ENCODE measurements at places on chromosomes 7 and 10.

DNA sequence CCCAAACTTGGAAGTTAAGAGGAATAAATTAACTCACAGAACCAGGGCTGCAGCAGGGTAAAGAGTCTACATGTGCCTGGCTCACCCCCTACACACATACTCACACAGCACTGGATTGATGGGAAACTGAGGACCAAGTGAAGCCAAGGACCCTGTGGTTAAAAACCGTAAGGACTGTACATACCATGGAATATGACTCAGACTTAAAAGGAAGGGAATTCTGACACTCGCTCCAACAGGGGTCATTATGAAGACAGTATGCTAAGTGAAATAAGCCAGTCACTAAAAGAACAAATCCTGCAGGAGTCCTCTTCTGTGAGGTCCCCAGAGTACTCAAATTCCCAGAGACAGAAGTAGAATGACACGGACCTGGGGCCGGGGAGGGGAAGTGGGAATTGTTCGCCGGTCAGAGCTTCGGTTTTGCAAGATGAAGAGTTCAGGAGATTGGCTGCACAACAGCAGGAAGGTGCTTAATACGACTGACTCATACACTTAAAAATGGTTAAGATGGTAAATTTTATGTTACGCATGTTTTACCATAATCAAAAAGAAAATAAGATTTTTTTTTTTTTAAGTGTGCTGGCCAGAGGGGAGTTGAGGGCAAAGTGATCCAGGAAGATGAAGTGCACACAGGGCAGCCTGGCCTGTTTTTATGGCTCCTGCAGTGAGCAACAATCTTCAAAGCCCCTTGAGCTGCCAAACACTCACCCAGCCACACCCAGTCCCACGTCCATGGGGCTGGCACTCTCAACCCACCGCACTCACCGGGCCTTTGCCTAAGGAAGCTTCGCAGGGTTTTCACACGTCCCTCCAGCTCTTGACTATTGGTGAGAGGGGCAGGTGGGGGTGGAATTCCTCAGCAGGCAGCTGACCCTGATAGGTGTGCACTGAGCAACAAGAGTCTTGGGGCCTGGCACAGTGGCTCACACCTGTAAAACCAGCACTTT, 26.4 kb downstream of the DRGX start:
- DNase-seq, result peak; percentile 81

DNA sequence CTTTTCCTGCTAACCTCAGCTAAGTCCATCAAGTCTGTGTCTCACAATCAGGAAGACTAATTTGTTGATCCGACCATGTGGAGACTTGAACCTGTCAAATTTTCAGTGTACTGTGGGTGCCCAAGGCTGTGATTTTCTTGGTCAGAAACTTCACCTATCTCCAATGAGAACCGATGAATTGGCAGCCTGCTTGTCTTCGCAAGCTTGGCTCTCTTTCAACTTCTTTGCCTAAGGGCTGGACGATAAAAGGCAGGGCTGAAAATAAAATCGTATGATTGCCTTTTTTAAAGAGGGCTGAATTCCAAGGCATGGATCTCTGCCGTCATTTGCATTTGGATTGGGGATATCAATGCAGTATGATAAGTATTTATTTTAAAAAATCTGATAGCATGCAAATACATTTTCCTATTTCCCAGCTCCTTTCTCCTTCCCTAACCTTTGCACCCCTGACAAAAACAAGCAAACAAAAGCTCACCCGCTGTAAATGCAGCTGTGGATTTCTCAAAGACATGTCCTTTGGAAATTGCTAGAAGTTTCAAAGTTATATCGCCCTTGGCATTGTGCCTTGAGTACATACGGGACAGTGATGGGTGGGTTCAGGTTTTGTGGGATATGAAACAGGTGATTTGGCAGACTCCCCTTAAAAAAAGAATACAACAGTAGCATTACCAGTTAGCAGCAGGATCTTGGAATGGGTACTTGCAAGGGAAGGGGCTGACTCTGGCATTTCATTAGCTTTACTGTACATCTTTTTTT, 80.6 kb downstream of the NPTX2 start:
- DNase-seq, result no peak

- DNase-seq, result no peak
Measured at GRCh38 chr7:155543011-155543876, 3.1 kb downstream of the CNPY1 start.

- no peak for DNase-seq
Measured at GRCh38 chr7:113159746-113160339, 41.5 kb upstream of the SMIM30 start.

DNA sequence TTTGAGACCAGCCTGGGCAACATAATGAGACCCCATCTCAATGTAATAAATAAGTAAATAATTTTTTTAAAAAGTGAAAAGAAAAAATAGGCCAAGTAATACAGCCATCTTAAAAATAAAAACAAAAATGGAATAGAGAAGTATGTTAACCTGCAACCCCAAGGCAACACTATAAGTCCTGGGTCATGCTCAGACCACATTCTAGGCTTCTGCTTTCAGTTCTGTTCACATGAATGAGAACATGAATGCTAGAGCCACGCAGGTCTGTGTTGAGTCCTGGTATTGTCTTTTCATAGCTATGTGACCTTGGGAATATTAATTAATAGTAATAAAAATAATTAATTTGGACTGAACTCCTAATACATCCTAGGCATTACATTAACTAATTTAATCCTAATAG, 284.0 kb downstream of the AUTS2 start:
- DNase-seq, result no peak

GRCh38 chr10:88957381-88957780, 4.8 kb upstream of the ACTA2 start:
- DNase-seq, result no peak

- no peak for DNase-seq
Measured at GRCh38 chr10:6396652-6397051, 183.4 kb downstream of the PRKCQ start.
